Esophagus muscularis mucosa (tissue), 4 donors: ENCODE measurements at places on chromosomes 11 and 22. TPM values are rescaled to one million over a fixed set of nuclear protein-coding genes. Genes with fewer than 3 reads are reported as not detected.

DNA sequence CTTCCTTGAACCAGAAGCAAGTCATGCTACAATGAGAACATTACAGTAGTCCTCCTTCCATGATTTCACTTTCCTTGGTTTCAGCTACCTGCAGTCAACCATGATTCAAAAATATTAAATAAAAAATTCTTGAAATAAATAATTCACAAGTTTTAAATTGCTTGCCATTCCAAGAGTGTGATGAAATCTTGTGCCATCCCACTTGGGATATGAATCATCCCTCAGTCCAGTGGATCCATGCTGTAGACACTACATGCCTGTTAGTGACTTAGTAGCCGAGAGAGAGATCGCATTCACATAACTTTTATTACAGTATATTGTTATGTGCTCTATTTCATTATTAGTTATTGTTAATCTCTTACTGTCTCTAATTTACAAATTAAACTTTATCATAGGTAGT is 6.0 kb downstream of the HOATZ start:
- no peaks in the 10 kb centered on the region for H3K4me1 ChIP-seq
- H3K4me3 ChIP-seq: no peak overlapping the region
- DNase-seq: no peak
- no peak overlapping the region for H3K27ac ChIP-seq
- peaks cover 3% of the 10 kb centered on the region for H3K27me3 ChIP-seq

CD3D gene
- not detected for total RNA-seq

- no peak overlapping the region for H3K4me3 ChIP-seq
- DNase-seq: no peak
- H3K36me3 ChIP-seq: no peaks in the 10 kb centered on the region
- no peak overlapping the region for H3K27ac ChIP-seq
These were observed 22.7 kb downstream of the ANO1 start for GRCh38 chr11:70100791-70101190.

GRCh38 chr11:69001243-69002081 is 11.6 kb downstream of the MRGPRF start:
- no peaks in the 10 kb centered on the region for H3K27me3 ChIP-seq
- peak overlapping the region; percentile 95 for H3K27ac ChIP-seq
- H3K4me3 ChIP-seq: no peak overlapping the region
- H3K36me3 ChIP-seq: peaks cover 9% of the 10 kb centered on the region
- H3K4me1 ChIP-seq: peaks cover 93% of the 10 kb centered on the region

- H3K27me3 ChIP-seq: no peaks in the 10 kb centered on the region
- H3K27ac ChIP-seq: no peak overlapping the region
- no peak overlapping the region for H3K4me3 ChIP-seq
These were observed 180.5 kb downstream of the CTTN start for GRCh38 chr11:70578831-70579230.

CFAP300 gene
- total RNA-seq: 1.6 TPM

ALDH3B1 gene
- 13.7 TPM for total RNA-seq

DNA sequence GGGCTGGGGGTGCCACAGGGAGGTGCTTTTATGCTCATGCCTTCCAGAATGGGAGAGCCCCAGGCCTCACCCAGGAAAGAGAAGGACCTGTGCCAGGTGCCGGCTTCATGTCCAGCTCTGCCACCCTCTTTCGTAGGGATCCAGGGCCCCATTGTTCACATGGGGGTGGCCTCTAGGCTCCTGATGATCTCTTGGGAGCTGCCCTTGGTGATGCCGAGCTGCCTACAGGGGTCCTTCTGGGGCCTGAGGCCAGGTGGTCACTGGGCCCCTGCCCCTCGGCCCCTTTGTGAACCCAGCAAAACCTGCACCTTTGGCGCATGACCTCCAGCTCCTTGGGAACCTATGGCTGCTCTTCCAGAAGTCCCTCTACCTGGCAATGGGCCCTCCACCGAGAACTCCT is 41.4 kb upstream of the SMIM38 start:
- no peak for DNase-seq
- no peaks in the 10 kb centered on the region for H3K27me3 ChIP-seq
- no peak overlapping the region for H3K27ac ChIP-seq
- H3K36me3 ChIP-seq: peaks cover 2% of the 10 kb centered on the region
- H3K4me3 ChIP-seq: no peak overlapping the region
- peaks cover 16% of the 10 kb centered on the region for H3K4me1 ChIP-seq

- no peak overlapping the region for H3K4me3 ChIP-seq
- DNase-seq: no peak
- peaks cover 4% of the 10 kb centered on the region for H3K4me1 ChIP-seq
These were observed 8.2 kb upstream of the PRR5 start for GRCh38 chr22:44693756-44694155.

GRCh38 chr11:35887737-35888136 is 56.1 kb upstream of the LDLRAD3 start:
- no peak overlapping the region for H3K27ac ChIP-seq
- no peaks in the 10 kb centered on the region for H3K4me1 ChIP-seq
- no peak for DNase-seq
- no peaks in the 10 kb centered on the region for H3K36me3 ChIP-seq
- H3K27me3 ChIP-seq: no peaks in the 10 kb centered on the region

RAB3IL1 gene
- total RNA-seq: 31.5 TPM

PRR5 gene
- 8.0 TPM for total RNA-seq

GRCh38 chr11:85596886-85597285 is 30.3 kb downstream of the DLG2 start:
- H3K36me3 ChIP-seq: no peaks in the 10 kb centered on the region
- H3K4me1 ChIP-seq: no peaks in the 10 kb centered on the region

DNA sequence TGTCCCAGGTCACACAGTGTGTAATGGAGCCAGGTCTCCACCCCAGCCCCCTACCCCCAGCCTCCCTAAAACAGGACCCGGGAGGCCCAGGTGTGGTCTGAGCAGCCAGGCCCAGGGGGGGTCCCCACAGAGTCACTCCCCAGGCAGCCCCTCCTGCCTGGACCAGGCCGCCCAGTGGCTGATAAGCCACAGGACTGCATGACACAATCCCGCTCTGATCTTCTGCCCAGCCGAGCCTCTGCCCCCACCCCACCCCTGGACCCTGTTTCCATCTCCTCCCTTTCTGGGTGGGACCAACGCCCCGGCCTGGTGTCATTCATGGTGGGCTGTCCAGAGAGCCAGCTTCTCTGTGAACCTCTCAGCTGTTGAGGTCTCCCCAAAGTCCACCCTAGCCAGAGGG is 7.8 kb upstream of the LIF start:
- H3K4me1 ChIP-seq: peaks cover 24% of the 10 kb centered on the region
- no peak for DNase-seq
- no peak overlapping the region for H3K4me3 ChIP-seq
- no peak overlapping the region for H3K27ac ChIP-seq
- no peaks in the 10 kb centered on the region for H3K27me3 ChIP-seq

USP28 gene
- 44.4 TPM for total RNA-seq

DNA sequence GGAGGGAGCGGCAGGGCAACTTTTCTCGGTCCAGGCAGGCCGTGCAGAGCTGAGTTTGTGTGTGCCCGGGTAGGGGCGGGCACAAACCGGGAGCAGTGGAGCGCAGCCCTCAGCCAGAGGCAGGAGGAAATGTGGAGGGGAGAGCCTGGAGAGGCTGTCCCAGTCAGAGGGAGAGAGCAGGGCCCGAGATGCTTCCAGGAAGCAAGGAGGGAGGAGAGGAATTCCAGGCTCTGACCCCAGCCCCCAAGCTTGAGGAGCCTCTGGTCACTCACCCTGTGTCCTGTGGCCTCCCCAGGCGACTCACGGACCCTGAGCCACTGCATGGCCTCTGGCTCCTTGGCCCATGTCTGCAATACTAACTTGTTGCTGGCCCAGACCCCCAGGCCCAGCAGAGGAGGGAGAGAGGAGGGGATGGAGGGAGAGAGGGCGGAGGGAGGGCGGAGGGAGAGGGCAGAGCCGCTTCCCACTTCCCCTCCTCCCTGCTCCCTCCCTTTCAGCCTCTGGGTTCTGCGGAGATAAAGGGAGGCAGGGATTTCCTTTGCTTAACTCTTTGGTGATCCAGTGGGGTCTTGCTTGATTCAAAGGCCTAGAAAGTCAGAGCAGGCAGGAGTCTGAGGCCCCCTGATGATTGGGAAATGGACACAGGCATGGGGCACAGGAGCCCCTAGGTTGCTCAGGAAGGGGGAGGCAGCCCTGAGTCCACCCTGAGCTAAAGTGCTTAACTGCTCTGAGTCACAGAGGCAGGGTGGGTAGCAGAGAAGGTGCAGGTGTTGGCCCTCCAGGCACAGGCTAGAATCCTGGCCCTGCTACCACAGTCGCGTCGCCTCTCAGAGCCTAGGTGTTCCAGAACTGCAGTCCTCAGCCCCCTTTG is at the start of gene C1QTNF6:
C1QTNF6 (minus strand) TSS at position 357 of the 871 bp plus-strand sequence; CDS start at position 323, 34 bp downstream.
- no peaks in the 10 kb centered on the region for H3K27me3 ChIP-seq
- peaks cover 41% of the 10 kb centered on the region for H3K4me1 ChIP-seq
- H3K36me3 ChIP-seq: no peaks in the 10 kb centered on the region
- H3K27ac ChIP-seq: peak within 1 kb of the TSS; percentile 76
- DNase-seq: no peak

DNA sequence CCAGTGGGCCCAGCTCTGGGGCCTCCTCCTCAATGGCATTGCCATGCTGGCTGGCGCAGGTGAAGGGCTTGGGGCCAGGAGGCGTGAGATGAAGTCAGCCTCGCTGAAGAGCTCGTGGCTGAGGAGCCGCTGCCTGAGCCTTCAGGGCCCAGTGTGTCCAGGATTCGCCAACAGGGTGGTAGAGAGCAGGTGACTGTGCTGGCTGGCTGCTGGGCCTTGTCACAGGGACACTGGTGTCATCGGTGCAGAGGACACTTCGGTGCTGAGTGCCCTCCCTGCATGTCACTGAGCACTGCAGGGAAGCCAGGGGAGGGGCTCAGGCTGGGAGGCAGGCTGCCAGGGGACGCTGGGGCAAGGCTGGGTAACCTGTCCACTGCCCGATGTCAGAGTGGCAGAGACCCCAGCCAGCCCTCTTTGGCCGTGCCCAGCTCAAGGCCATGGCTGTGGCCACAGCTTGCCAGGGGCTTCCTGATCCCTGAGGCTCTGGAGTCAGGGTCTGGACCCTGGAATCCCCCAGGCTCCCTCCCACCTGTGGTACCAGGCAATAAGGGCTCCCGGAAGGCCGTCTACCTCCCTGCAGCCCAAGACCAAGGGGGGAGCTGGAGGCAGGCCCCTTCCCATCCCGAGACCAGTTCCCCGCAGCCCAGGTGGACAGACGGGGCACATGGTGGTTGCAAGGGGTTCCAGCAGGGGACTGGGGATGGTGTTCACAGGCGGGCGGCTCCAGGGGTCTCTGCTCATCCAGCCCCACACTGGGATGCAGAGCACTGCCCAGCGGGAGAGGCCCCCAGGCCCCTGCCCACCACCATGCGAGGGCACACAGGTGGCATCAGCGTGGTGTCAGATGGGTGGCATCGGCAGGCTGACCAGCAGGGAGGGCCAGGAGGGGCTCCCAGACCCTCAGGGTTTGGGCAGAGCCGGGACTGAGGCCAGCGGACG is 63.9 kb downstream of the ARFGAP3 start:
- no peak for DNase-seq
- H3K27me3 ChIP-seq: no peaks in the 10 kb centered on the region

GRCh38 chr11:72981971-72982685 is 160.0 kb downstream of the FCHSD2 start:
- no peaks in the 10 kb centered on the region for H3K36me3 ChIP-seq
- peaks cover 3% of the 10 kb centered on the region for H3K4me1 ChIP-seq
- DNase-seq: no peak
- no peak overlapping the region for H3K27ac ChIP-seq

CRYBA4 gene
- total RNA-seq: not detected

SHISAL1 gene
- 6.6 TPM for total RNA-seq

DNA sequence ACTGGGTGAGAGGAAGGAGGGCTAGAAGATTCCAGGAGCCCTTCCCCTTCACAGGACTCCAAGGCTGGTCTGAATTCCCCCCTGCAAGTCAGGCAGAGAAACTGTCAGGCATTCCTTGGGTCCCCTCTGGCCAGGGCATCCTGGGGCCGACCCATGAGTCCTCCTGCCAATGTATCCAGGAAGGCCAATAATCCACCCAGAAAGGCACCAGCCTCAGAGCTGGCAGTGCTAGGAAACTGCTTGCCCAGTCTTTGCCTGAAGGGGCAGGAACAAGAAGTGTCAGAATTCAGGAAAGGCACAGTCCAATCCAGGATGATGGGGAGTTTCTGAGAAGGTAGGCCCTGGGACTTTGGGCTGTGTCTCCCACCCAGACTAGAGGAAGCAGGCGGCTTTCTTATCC is 41.0 kb downstream of the BUD13 start:
- no peak overlapping the region for H3K4me3 ChIP-seq
- no peak for DNase-seq
- no peaks in the 10 kb centered on the region for H3K27me3 ChIP-seq

OR4A16 gene
- total RNA-seq: not detected

GRCh38 chr11:114084414-114084813 is 24.9 kb downstream of the ZBTB16 start:
- DNase-seq: no peak
- peak overlapping the region; percentile 36 for H3K27ac ChIP-seq
- peak overlapping the region; percentile 24 for H3K4me3 ChIP-seq
- peaks cover 38% of the 10 kb centered on the region for H3K36me3 ChIP-seq
- H3K4me1 ChIP-seq: peaks cover 100% of the 10 kb centered on the region

DESI1 gene
- total RNA-seq: 76.5 TPM

TNRC6B gene
- total RNA-seq: 34.5 TPM

HORMAD2 gene
- not detected for total RNA-seq

DNA sequence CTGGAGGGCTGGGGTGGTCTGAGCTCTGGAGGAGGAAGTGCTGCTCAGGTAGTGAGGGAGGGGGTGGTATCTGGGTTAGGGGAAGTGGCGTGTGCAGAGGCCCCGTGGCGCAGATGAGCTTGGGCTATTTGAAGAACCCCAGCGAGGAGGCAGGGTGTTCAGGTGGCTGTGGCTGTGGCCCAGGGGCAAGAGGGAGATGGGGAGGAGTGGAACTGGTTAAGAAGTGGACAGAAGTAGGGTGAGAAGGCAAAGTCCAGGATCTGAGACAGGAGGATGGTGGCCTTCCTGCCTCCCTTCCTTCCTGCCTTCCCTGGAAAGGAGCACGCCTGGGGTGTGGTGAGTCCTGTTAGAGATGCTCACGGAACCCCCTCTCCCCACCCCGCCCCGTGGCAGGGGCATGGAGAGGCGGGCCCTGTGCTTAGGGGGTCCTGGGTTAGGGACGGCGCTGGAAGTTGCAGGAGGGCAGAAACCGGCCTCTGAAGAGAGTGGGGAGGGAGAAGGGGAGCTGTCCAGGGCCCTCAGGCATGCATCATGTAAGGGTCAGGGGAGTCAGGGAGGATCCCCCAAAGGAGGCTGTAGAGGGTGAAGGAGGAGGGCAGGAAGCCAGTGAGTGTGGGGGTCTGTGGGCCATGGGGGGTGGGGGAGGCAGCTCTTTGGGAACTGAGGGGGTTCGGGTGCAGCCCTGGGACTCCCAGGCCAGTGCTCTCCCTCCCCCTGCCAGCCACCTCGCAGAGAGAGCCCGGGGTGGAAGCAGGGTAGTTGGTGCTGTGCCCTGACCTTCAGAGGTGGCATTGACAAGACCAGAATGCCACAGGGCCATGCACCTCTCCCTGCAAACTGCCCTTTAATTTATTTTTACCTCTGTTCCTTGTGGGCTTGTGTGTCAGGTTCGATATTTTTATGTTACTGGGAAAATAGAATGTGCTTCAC is 63.7 kb upstream of the PARVG start:
- no peak overlapping the region for H3K4me3 ChIP-seq
- no peaks in the 10 kb centered on the region for H3K27me3 ChIP-seq
- peaks cover 23% of the 10 kb centered on the region for H3K36me3 ChIP-seq
- H3K4me1 ChIP-seq: peaks cover 8% of the 10 kb centered on the region
- no peak overlapping the region for H3K27ac ChIP-seq

DGCR6L gene
- 73.0 TPM for total RNA-seq
